ENCODE measurements at places on chromosomes 7 and 10.
A peak's percentile ranks its signal among the peaks of the same experiment; 100 is the strongest.

DNA sequence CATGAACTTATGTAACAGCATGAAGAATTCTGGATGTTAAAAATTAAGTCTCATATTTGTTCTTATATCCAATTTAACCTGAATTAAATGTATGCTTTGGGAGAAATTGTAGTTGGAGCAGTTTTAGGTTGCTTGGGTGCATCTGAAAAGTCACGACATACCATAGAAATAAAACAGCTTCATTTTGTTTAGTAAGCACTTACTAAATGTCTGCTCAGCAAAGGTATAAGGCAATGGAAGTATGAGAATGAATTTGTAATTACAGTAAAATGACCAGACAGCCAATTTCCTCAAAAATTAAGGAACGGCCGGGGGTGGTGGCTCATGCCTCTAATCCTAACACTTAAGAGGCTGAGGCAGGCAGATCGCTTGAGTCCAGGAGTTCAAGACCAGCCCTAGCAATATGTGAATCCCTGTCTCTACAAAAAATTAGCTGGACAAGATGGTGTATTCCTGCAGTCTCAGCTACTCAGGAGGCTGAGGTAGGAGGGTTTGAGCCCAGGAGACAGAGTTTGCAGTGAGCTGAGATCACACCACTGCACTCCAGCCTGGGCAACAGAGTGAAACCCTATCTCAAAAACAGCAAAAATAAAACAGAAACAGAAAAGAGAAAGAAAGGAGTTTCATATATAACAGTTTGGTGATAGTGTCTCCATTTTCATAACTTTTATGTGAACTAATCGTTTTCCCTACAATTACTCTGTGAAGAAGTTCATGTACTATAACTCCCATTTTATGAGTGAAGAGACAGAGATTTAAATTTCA is 47.2 kb upstream of the KLF6 start:
- no peak for DNase-seq

DNA sequence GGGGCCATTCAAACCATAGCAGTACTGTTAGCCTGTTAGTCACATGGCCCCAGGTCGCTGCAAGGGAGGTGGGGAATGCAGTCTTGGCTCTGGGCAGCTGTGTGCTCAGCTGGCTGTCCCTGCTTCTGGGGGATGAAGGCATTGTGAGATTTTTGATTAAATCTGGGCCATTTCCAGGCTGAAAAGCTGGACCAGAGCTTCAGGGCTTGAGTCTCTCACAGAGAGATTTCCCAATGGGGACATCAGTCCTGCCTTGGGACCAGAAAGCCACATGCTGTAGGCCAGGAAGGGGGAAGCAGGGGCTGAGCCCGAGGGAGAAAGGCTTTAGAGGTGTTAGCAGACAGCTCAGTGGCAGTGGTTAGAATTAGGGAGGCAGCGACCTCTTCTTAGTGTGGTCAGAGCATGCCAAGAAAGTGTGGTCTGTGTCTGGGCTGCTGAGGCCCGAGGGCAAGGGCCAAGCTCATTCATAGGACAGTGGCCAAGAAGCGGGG is 33.6 kb downstream of the PALD1 start:
- DNase-seq, result no peak

DNA sequence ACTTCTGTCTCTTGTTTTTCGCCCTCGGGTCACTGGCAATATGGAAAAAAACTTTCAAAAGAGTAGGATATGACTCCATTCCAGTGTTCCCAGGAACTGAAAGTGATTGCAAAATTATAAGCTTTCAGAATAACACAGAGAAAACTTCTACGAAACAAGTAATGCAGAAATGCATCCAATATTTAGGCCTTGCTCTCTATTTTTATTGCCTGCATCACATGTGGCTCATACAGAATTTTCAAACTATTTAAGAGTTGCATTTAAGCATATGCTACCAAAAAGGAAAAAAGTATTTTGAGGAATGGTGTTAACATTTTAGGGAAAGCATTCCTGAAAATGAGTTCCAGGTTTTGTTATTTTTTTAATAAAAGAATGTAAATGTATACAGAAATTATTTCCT is 228.0 kb downstream of the CACNB2 start:
- no peak for DNase-seq

DNA sequence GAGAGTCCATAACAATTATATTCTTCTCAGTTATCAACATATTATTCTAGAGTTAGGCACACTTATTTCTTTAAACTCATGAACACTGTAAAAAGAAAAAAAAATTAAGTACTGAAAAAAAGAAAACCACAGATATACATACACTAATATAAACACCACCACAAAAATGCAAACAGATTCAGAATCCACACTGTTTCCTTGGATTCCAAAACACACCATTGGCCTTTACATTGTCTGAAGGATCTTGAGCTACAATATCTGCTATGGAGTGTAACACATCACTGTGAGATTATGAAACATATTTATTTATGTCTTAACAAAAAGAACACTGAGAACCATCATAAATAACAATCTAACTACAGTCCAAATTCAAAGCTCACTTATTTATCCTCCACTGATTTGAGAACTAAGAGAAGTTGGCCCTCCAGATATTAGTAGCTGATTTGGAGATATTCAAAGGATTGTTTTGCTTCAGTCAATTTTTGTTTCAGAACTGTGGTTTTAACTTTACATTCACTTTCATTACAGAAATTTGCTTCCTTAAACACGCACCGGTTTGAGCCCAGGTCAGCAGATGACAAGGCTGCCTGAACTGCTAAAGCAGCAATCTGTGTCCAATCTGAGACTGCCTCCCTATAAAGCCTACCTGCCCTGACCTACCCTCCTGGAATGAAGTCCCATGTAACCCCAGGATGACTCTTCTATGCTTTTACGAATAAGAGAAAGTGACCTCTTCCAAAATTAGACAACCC is 47.0 kb upstream of the CDK1 start:
- no peak for DNase-seq

DNA sequence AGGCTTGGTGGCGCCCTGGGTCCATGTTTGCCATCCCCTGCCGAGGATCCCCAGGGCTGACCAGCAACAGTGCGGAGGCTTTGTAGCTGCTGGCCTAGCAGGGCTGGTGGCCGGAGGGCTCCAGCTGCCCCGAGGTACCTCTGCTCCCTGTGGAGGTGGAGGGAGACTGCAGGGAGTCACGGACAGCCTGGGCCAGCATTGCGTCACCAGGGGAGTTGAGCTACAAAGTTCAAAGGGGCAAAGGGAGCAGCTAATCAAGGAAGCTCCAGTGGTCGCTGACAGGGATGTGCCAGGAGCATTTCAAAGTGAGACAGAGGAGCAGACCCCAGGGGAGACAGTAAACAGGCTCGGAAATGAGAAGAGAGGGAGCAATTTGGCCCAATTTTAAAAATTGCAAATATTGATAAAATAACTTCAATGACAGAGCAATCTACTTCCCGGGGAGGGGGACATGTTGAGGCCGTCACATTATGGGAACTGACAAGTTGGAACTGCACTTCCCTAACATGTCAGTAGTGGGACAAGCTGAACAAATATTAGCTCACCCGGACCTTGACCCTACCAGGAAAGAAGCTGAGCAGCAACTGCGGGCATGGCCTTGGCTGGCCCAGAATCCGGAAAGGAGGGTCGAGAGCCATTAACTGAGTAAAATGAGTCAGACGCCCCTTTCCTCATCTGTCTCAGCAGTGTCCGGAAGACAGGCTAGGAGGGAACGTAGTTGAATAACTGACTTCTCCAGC is 39.4 kb downstream of the BTBD16 start:
- no peak for DNase-seq

- no peak for DNase-seq
Observed at GRCh38 chr7:127336458-127336857, 56.0 kb downstream of the ZNF800 start.

GRCh38 chr10:2985729-2986232 is 81.6 kb upstream of the PFKP start:
- peak; percentile 82 for DNase-seq

- DNase-seq, result no peak
Observed at GRCh38 chr7:40099837-40100236, 34.6 kb downstream of the MPLKIP start.

GRCh38 chr10:88114368-88114767 is 250.9 kb downstream of the PTEN start:
- DNase-seq, result peak; percentile 66

DNA sequence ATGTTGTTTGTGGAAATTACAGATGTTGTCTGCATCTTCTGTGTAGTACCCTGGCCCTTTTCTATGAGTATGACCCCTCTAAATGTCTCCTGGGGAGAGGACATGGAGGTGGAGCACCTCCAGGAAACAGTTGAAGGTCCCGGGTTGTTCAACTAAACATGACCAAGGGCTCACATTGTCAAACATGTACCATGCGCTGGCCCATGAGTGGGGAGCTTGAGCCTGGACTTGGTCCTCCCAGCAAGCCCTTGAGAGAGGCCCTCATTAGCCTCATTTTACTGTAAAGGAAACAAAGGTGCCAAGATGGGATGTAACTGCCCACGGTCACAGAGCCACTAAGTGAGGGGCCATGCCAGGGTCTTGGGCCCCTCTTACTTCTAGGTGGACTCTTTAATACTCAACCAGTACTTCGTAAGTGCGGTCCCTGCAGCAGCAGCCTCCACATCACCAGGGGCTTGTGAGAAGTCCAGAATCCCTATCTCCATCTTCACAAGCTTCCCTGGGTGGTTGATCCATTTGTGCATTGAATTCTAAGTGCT is 31.2 kb downstream of the C10orf71 start:
- DNase-seq, result no peak

DNA sequence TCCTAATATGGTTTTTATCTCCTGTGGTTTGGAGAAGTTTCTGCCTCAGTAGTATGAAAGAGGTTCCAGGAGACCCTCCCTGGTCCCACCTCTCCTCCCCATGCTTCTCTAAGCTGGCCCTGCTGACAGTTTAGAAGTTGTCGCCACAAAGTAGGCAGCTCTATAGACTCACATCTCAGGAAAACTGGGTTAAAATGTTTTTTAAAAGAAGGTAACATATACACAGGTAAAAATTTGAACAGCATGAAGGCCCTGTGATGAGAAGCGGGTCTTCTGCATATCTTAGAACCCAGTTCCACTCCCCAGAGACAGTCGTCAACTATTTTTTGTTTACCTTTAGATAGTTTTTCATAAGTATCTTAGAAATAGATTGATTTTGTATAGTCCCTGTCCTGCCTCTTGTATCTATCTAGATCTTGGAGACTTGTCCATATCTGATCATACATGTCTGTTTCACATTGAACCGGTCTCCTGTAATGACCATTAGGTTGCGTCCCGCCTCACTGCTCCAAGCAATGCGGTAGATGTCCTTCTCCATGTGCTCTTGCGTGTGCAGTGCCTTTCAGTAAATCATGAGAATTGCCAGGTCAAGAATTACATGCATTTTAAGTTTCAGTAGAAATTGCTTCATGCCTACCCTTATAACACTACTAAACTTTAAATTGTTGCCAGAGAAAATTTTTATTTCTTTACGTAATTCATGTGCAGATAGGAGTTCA is 2.2 kb downstream of the DUSP5 start:
- DNase-seq, result no peak

- no peak for DNase-seq
Observed at GRCh38 chr10:58853668-58854067, 322.8 kb upstream of the PHYHIPL start.

DNA sequence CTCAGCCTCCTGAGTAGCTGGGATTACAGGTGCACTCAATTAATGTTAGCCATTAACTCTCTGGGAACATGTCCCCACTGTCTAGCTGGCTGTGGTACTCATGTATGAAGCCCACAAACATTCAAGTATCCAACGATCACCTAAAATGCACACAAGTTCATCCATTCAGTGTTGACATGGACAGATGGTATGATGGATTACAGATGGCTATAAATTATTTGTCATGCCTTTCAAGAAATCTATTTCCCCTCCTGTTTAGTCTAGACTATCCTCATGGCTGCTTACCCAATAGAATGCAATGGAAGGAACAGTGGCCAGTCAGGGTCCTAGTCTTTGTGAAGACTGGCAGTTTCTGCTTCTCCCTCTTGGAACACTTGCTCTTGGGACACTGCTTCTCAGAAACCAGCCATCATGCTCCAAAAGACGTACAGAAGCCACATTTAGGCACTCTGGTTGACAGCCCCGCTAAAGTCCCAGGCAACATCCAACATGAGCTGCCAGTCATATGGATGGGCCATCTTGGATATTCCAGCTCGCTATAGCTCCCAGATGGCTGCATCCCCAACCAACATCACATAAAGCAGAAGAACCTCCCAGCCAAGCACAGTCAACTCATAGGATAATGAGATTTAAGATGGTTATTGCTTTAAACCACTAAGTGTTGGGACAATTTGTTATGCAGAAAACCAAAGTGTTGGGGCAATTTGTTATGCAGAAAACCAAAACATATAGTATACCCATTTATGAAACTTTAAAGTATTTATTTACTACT is 33.1 kb downstream of the MYL10 start:
- DNase-seq, result no peak

GRCh38 chr7:6392712-6393666 is 54.8 kb downstream of the DAGLB start:
- no peak for DNase-seq

- DNase-seq, result no peak
Observed at GRCh38 chr10:11825796-11826414, 2.7 kb downstream of the PROSER2 start.

DNA sequence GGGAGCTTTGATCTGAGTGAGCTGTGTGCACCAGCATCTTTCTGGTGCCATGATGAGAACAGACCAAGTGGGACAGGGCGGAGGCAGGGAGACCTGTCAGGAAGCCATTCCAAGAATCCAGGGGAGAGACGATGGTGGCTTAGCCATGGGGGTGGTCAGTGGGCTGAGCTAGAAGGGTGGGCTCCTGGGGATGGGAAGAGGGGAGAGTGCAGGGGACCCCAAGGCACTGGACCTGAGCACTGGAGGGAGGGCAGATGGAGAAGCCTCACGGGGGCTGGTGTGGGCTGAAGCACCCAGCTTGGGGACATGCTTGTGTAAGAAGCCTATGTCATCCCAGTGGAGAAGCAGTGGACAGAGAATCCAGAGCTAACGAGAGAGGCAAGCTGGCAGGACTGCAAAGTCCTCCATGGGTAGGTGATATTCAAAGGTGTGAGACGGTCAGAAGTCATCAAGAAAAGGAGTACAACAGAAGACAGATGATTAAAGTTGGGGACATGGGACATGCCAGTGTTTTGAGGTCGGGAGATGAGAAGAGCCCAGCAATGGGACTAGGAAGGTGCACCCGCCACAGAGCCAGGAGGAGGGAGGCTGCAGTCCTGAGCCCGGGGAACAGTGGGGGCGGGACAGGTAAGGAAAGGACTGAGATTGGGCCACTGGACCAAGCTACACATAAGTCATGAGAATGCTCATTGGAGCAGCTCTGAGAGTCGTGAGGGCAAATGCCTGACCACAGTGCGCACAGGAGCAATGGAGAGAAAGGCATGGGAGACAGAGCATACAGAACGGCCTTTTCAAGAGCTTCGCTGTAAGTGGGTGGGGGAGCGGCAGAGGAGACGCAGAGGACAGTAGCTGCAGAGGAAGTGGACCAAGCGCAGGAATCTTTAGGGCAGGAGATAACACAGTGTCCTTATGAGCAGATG is 72.0 kb downstream of the GRID1 start:
- no peak for DNase-seq

GRCh38 chr7:114026486-114027089 is 107.8 kb upstream of the PPP1R3A start:
- DNase-seq, result peak; percentile 55

Data from DMS153 (cell line).